Renal cortical epithelial cell (primary cell): ENCODE measurements at places on chromosomes 5 and 9. TPM values are rescaled to one million over a fixed set of nuclear protein-coding genes. Genes with fewer than 3 reads are reported as not detected.

Gene FIBCD1
- 0.52 and 7.9 TPM in 2 replicates for total RNA-seq

Gene PRR16
- 0.35 and 0.70 TPM in 2 replicates for total RNA-seq

Gene AIF1L
- total RNA-seq, result 322 and 450 TPM in 2 replicates

Gene ADGRD2
- total RNA-seq, result not detected in 2 replicates

Gene SLC6A18
- total RNA-seq, result not detected in 2 replicates

Gene JADE2
- 17.2 and 42.6 TPM in 2 replicates for total RNA-seq

Gene CDKN2A
- total RNA-seq, result 25.0 and 36.3 TPM in 2 replicates

Gene SLC25A48
- not detected in 2 replicates for total RNA-seq

Gene SUSD1
- 51.1 and 81.3 TPM in 2 replicates for total RNA-seq

Gene GDA
- total RNA-seq, result 14.6 and 17.3 TPM in 2 replicates

Gene CTXN3
- not detected in 2 replicates for total RNA-seq

Gene TMEM8B
- 0.69 and 9.4 TPM in 2 replicates for total RNA-seq

Gene UBE2R2
- total RNA-seq, result 13.7 and 39.7 TPM in 2 replicates

Gene FYB1
- 0.25 TPM in 1 of 2 replicates, not detected in the other for total RNA-seq

Gene PCDHAC1
- total RNA-seq, result 0.52 and 2.7 TPM in 2 replicates

Gene ITK
- total RNA-seq, result 0.05 TPM in 1 of 2 replicates, not detected in the other

Gene KCNMB1
- total RNA-seq, result not detected in 2 replicates

Gene WHRN
- 0.52 and 5.2 TPM in 2 replicates for total RNA-seq

Gene RPL35
- 609 and 3,177 TPM in 2 replicates for total RNA-seq

Gene OLFML2A
- 2.1 and 6.6 TPM in 2 replicates for total RNA-seq

Gene MRPL41
- 18.1 and 50.2 TPM in 2 replicates for total RNA-seq

Gene ADAMTSL1
- 1.5 and 2.3 TPM in 2 replicates for total RNA-seq

Gene DOCK2
- total RNA-seq, result 13.5 and 56.1 TPM in 2 replicates

Gene SYK
- total RNA-seq, result 7.9 and 11.8 TPM in 2 replicates

Gene GHR
- total RNA-seq, result under 0.01 and 0.55 TPM in 2 replicates

Gene ROPN1L
- total RNA-seq, result 3.1 TPM in 1 of 2 replicates, not detected in the other

Gene ATP6V0E1
- total RNA-seq, result 282 and 284 TPM in 2 replicates

Gene GRM6
- total RNA-seq, result not detected in 2 replicates

Gene TAF1L
- total RNA-seq, result under 0.01 TPM in 1 of 2 replicates, not detected in the other

Gene MYMK
- total RNA-seq, result not detected in 2 replicates

Gene SLC1A3
- 0.87 and 1.7 TPM in 2 replicates for total RNA-seq

Gene PCDHA9
- 0.99 TPM in 1 of 2 replicates, not detected in the other for total RNA-seq

Gene EQTN
- total RNA-seq, result not detected in 2 replicates

Gene TSTD2
- total RNA-seq, result 13.5 and 31.4 TPM in 2 replicates

Gene PDE6A
- total RNA-seq, result 0.10 TPM in 1 of 2 replicates, not detected in the other

Gene GBA2
- total RNA-seq, result 14.9 and 46.9 TPM in 2 replicates

Gene RMI1
- 5.2 and 11.6 TPM in 2 replicates for total RNA-seq

Gene STING1
- total RNA-seq, result 12.4 and 15.5 TPM in 2 replicates

Gene PRELID2
- total RNA-seq, result 24.8 and 43.1 TPM in 2 replicates

Gene SNX24
- 47.5 and 60.3 TPM in 2 replicates for total RNA-seq

Gene CYSRT1
- 0.20 and 0.87 TPM in 2 replicates for total RNA-seq

Gene ZNF608
- 59.6 and 116 TPM in 2 replicates for total RNA-seq

Gene TNC
- 215 and 425 TPM in 2 replicates for total RNA-seq

Gene KCNN2
- 0.20 TPM in 1 of 2 replicates, not detected in the other for total RNA-seq

Gene HAND1
- not detected in 2 replicates for total RNA-seq

Gene CYLC2
- total RNA-seq, result not detected in 2 replicates
